GM12878 (cell line): ENCODE measurements at places on chromosomes 5 and 9.
A peak's percentile ranks its signal among the peaks of the same experiment; 100 is the strongest.

- DNase-seq, result peak; percentile 9
Observed at GRCh38 chr5:137622850-137623249, 113.0 kb downstream of the KLHL3 start.

DNA sequence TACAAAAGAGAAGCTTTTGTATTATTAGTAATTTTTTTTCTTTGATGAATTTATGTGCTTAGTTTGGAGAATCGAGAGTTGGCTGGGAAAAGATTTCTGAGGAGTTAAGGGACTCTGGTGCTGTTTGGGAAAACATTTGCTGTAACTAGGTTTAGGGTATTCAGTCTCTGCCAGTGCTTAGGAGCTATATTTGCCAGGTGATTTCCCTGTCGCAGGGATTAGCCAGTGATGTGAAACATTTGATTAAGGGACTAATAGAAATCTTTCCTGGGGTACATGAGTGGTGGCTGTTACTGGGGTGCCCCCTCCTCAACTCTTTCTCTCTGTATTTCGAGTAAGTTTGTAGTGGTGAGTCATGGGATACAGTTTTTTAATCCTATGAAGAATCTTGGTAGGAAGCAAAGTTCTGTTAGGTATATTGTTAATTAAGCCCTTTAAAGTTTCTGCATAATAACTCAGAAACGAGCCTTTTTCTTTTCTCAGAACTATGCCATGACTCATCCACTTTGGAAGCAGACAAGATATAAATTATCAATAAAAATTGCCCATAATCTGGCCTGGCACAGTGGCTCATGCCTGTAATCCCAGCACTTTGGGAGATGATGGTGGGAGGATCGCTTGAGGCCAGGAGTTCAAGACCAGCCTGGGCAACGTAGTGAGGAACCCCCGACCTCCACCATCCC, 18.6 kb downstream of the RGMB start:
- DNase-seq, result no peak

- DNase-seq, result no peak
Observed at GRCh38 chr5:56155992-56156584, 77.0 kb downstream of the ANKRD55 start.

- DNase-seq, result no peak
Observed at GRCh38 chr5:169893571-169893970, 86.7 kb downstream of the INSYN2B start.

DNA sequence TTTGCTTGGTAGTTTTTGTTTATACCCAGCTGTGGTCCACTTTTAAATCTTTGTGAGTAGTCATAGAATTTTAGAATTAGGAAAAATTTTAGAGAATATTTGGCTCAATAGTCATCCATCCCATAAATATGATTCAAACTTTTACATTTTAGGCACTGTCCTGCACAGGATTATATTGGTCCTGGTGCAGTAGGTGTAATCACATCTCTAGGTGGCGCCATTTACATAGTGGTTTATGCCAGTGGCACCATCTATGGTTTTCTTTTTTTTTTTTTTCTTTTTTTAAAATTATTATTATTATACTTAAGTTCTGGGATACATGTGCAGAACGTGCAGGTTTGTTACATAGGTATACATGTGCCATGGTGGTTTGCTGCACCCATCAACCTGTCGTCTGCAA, 260.7 kb upstream of the KCNN2 start:
- no peak for DNase-seq

DNA sequence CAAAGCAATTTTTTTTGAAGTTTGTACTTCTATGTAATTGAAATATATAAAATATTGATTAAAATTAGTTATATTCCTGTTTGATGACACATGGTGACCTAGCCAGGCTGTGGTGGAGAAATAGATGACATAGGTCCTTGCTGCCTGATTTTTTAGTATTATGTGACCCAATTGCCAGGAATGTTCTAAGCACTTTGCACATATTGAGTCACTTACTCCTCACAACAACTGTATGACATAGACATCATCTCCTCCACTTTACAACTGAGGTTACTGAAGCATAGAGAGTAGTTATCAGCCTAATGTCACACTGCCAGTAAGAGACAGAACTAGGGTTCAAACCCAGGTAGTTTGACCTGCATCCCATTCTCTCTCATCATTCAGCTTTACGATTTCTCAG, 26.2 kb upstream of the SNX18 start:
- DNase-seq, result no peak

DNA sequence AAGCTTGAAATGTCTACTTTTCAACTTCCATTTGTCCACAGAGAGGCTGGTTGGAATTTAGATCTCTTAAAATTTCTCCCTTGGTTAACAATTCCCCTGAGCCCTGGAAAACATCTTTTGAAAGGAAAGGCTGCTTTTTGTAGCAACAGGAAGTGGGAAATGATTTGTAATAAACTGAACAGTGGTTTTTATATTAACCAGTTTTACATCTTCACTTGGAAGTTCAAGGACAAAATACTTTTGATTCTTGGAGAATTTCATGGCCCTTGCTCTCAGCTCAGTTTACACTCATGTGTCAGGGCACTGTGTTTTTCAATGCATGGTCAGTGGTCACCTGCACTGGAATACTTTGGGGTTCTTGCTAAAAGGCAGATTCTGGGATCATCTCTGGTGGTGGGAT, 9.9 kb downstream of the MLANA start:
- no peak for DNase-seq

GRCh38 chr5:143886096-143886495, 74.1 kb downstream of the HMHB1 start:
- no peak for DNase-seq

DNA sequence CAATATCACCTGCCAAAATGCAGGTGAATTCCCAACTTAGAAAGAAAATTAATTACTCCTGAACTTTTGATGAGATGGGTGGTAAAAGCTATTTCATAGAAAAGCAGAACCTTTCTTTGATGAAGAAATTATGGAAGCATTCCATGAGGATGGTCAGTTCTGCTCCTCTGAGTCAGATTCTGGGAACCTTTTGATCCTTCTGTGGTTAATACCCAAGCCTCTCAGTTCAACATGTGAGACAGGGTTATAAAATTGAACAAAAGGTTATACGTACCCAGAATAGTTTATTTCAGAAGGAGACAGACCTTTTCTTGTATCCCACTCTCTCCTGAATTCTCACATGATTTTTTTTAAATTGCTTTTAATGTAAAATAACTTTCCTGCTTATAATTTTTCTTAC, 767.6 kb upstream of the ADAMTS16 start:
- DNase-seq, result no peak

- DNase-seq, result peak; percentile 92
Observed at GRCh38 chr5:72465601-72466563, 41.3 kb downstream of the ZNF366 start.

GRCh38 chr5:149771216-149771980, 41.3 kb downstream of the PPARGC1B start:
- no peak for DNase-seq

DNA sequence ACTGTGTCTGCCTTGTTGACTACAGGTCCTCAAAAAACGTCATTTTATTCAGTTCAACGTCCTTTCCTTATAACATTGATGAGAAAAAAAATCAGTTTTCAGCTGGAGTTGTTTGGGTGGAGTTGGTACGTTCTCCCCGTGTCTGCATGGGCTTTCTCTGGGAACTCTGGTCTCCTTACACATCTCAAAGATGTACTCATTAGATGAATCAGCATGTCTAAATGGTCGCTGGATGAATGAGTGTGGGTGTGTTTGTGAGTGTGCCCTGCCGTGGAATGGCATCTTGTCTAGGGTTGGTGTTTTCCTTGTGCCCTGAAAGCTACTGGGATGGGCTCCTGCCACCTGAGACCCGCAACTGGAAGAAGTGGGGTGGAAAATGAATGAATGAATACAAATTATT, 30.1 kb downstream of the EGR1 start:
- DNase-seq, result no peak

DNA sequence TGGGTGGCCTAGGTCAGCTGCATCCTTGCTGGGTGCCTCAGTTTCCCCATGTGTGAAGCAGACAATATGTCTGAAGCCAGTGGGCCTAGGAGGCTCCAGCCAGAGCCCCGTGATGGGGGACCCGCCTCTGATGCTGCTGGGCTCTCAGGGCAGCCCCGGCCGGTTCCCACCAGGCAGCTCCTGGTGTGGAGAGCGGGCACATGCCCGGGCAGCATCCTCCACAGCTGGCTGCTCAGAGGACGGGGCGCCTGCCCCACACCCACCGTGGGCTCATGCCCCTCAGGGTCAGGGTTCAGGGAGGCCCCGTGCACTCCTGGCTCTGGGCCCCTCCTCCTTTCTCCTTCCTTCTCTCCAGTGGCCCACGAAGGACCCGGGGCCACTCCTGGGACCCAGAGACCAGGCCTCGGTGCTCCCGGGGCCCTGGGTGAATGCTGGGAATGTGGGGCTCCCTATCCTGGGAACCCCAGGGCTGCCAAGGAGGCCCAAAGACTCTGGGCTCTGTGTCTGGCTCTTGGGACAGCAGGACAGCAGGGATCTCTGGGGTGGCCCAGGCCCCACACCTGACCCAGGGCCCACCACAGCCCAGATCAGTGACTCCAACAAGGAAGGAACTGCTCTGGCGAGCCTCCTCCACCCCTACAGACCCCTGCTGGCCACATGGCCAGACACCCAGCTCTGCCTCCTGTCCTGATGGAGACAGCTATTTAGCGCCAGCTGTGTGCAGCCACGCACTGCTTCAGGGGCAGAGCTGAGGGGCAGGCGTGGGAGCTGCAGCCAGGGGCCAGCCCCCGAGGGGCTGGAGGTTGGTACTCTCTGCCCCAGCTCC, 39.5 kb upstream of the EGFL7 start:
- no peak for DNase-seq

GRCh38 chr5:144638787-144639186, 468.1 kb downstream of the KCTD16 start:
- no peak for DNase-seq

GRCh38 chr5:136195971-136196820, 3.2 kb upstream of the SMIM32 start:
- no peak for DNase-seq

DNA sequence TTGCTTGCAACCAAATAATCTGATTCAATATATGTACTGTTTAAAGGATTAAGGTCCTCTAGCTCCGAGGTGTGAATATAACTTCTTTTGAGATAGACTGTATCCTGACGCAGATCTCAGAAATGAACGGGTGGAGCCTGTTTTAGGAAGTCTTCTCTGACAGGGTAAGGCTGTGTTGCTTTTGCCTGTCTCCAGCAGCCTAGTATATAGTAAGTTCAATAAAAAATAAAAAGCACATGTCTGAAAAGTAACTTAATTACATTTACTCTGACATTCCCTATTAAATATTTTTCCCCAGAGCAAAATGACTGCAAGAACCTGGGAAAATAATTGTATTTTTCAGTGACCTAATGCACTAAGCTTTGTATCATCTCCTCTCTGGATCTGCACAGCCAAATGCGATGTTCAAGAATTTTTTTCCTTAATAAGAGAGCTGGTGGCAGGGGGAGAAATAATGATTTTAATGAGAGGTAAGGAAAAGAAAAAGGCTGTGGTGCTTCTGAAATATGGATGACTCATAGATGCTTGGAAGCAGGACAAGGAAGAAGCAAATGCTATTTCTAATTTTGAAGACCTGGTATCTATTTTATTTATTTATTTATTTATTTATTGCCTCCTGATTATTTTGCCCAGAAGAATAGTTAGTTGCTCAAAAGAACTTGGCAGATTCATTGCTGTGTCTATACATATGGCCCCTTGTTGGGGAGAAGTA, 7.3 kb downstream of the PPP3R2 start:
- no peak for DNase-seq

DNA sequence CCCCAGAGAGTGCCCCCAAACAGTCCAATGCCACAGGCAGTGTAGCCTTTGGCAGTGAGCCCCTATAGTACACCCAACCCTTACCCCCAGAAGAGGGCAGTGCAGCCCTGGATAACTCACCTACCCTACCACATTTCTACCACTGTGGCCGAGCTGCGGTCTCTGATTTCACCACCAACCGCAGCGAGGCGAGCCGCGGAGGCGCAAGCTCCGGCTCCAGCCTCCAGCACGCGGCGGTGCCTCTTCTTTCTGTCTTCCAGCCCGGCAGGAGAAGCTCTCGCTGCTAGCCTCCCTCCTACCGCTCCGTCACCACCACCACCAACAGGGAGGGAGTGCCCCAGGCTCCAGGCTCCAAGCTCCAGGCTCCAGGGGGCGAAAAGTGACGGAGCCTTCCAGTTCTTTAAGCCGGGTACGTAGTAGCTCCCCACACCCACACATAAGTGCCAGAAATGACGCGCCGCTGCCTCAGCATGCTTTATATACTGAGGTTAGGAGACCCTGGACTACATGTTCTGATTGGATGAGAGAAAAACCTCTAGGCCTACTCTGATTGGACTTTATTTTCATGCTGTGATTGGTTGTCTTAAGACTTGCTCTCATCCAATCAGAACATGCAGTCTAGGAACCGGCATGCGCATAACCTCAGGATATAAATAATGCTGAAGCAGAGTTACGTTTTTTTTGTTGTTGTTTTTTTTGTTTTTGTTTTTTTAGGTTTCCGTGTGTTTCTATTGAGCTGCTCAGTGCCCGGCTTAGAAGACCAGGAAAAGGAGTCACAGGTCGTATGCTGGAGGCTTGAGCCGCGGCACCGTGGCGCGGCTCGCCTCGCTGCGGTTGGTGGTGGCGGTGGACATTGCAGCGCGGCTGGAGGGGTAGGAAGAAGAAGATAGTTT, at the start of gene PCAT7:
Gene PCAT7, plus strand, starts transcription at position 645 of the 893 bp plus-strand sequence.
- peak; percentile 12 for DNase-seq

DNA sequence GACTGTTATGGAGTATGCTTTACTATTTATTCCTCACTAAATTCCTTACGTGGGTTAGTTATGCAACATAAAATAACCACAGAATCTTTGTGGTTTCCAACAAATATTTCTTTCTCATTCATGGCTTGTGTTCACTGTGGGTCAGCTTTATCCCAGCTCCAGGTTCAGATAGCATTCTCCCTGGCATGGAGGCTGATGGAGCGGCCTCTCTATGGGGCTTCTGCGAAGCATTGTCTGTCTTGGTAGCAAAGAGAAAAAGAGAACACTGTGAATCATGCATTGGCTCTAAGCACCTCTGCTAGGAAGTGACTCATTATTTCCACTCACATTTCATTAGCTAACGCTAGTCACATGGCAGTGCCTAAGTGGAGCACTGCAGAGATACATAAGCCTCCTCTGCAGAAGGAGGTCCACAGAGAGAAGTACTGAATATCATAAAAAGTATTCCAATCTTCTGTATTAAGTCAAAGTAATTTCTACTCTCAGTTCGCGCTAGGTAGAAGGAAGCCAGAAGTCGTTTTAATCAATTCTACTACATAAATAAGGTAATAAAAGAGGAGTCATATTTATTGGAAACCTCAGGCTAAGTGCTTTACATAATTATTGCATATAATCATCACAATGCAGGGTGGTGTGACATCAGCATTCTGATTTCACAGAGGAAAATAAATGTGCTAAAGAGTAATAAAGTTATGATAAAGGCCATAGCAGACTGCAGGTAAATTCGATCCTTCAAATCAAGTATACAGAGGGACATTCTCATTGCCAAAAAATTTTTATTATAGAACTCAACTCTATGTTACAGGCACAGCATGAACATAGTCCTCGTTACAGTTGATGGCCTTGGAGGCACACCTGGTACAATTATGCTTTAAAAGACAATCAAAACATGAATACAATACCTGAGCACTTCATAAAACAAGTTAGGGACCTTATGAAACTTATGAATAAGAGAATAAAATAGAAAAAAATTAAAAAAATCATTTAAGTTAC, 531.1 kb downstream of the CETN3 start:
- DNase-seq, result no peak
